ENCODE measurements at places on chromosomes 3 and 15.

GRCh38 chr3:44942202-44942921 is 33.6 kb downstream of the ZDHHC3 start:
- DNase-seq, result peak; percentile 20

DNA sequence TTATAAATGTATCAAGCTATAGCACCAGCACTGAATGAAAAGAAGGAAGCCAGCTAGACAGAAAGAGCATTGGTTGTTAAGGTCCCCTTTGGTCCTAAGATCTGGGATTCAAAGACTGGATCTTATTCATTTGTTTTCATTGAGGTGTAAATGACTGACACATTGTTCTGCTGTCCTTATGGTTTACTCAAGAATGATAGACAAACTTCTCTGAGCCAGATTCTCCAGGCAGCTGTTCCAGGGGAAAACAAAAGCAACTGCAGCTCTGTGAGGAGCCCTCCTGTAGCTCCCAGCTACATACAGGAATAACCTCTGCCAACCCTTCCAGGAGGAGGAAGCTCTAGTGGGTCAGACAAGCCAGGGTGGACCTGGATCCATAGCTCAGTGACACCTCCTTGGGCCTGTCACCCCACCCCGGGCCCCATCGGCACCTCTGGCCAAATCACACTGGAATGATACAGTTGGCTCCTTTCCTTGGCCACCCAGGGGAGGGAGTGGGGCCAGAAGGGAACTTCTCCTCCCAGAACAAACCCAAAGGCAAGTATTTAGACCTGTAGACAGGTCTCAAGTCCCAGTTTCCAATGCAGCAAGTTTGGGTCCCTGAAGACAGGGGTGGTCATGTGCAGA is 57.8 kb downstream of the ZNF621 start:
- DNase-seq, result no peak

- DNase-seq, result peak; percentile 84
Measured at GRCh38 chr15:52679232-52680040, at the start of gene ATOSA. Gene ATOSA (minus strand): TSS chr15:52679388. CDS start chr15:52678021, 1,367 bp downstream.

GRCh38 chr3:36192901-36193300 is 187.4 kb upstream of the STAC start:
- no peak for DNase-seq

GRCh38 chr3:63853106-63853505 is 10.5 kb downstream of the THOC7 start:
- no peak for DNase-seq

DNA sequence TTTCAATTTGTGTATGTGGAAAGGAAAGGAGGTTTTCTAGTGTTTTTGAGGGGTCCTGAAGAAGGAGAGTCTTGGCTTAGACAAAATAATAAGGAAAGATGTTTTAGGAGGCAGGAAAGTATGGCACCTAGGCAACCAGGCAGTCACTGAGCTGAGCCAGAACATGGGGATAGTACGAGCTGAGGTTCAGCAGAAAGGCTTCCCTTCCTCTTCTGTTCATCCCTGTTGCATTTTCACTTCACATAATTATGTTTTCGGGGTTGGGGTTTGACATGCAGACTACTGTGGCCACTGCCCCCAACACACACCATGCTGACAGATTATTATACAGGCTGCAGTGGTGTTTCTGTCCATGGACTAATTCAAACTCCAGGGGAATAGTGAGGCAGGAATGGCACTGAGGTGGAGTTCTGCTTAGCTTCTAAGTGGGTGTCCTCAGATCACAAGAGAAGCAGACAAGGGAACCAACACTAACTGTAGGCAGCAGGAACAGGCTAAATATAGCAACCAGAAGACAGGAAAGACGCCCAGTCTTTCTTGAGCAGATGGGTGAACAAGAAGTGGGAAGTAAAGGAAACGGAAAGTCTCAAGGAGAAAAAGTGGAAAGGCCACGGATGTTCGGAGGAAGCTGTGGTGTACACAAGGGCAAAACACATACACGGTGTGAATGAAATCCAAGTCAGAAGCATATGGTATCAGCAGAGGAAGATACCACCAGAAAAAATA is 305.8 kb downstream of the PLCL2 start:
- DNase-seq, result no peak

- no peak for DNase-seq
Measured at GRCh38 chr15:58513726-58514336, 82.0 kb downstream of the LIPC start.

DNA sequence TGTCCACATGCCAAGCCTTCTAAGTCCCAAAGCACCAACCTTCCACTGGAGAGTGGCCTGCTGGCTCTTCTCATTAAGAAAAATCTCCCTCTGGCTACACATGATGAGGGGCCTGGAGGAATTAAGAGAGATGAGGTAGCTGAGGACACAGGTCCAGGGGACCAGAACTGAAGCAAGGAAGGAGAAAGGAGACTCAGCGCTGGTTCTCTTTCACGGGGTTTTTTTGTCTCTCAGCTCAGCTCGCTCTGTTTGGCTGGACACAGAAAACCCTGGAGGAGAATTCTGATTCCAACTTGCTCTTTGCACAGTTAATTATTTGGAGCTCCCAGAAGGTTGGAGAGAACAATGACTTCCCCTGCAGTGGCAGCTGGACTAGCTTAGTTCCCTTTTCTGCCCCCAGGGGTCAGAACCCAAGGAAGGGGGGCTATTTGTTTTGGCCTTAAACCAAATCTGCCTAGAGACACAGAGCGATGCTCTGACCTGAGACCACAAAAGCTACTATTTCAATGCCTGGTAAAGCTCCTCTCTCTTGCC is 507.6 kb downstream of the FHIT start:
- no peak for DNase-seq
